Stimulated activated CD8-positive, alpha-beta memory T cell treated with anti-CD3 and anti-CD28 coated beads, Interleukin-12 subunit alpha, Interleukin-12 subunit beta, amount 100 ng/mL, for 1 hour (primary cell): ENCODE measurements at places on chromosomes 3 and 15.
A peak's percentile ranks its signal among the peaks of the same experiment; 100 is the strongest.

DNA sequence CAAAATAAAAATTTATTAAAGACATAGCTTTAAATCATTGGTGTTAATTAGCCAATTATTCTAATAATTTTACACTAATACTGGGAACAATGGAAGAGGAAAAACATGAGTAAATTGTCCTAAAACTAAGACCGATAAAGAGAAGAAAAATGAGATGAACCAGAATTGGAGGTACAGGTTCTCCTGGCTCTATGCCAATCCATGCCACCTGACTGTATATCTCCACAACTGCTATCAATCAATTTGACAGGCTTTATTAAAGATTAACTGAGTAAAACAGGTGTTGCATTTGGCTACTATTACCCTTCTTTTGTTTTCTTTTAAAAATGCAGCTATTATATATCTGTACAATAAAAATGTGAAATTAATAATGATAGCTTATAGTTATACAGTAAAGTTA, 850.0 kb downstream of the CADM2 start:
- DNase-seq, result no peak

DNA sequence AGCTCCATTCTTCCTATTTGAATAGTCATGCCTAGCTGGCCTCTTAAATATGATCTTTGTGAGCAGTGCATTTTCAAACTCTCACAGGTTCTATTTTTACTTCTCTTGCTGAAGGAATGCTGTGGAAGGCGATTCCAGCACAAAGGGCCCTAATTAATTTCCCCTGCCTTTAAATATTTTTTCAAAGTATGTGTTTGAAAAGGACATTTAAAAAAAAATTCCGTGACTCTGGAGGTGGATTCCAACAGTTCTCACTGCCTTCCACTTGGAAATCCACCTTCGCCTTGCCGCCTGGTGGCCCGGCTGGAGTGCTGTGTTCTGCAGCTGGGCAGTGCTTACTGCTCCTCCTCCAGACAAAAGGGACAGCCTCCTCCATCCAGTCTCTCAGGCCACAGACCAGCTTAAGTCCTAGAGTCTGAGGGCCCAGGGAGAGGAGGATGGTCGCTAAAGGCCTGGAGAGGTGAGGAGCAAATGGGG, 61.5 kb upstream of the CORO2B start:
- no peak for DNase-seq

DNA sequence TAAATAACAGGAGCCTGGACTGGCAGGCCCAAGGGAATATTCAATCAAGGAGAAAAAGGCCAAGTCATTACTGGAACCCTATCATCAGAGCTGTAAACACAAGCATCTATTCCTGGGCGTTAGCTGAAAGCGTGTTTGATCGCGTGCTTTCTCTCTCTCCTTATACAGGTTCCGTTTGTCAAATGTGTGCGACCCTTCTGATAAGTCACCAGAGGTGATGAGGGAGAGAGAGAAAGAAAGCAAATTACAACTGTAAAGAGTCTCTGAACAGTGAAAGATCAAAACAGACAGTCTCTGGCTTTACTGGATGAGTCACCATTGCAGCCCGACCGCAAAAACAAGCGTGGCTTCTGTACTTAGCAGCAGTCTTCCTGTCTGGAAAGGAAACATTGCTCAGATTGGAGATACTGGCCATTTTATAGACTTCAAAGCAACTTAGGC, 39.5 kb upstream of the TPRG1 start:
- DNase-seq, result peak; percentile 64

GRCh38 chr3:126288314-126288713, 68.9 kb downstream of the KLF15 start:
- DNase-seq, result no peak

GRCh38 chr15:30073915-30074314, 8.8 kb upstream of the GOLGA8J start:
- DNase-seq, result no peak

GRCh38 chr3:22887664-22888291, 315.3 kb upstream of the UBE2E2 start:
- DNase-seq, result no peak

DNA sequence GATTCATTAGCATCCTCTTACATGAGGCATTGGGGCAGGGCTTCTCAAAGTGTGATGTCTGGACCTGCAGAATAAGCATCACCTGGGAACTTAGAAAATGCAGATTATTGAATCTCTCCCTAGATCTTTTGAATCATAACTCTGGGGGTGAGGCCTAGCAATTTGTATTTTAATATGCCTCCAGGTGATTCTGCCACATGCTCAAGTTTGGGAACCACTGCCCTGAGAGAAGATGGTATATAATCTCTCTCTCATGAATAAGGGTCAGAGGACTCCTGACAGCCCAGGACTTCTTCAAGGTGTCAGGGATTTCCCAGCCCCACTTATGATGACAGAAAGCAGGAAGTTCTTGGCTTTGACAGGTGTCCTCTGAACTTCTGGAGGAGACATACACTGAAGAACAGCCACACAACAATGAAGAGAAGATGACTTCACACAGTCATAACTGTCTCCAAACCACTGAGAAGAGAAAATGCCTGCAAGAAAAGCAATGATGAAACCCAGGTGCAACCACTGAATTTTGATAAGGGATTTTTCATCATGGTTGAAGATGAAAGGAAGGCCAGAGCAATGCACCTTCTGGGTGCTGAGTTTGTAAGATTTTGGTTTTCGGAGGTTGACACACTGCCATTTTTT, 211.9 kb upstream of the MRPL3 start:
- DNase-seq, result no peak

DNA sequence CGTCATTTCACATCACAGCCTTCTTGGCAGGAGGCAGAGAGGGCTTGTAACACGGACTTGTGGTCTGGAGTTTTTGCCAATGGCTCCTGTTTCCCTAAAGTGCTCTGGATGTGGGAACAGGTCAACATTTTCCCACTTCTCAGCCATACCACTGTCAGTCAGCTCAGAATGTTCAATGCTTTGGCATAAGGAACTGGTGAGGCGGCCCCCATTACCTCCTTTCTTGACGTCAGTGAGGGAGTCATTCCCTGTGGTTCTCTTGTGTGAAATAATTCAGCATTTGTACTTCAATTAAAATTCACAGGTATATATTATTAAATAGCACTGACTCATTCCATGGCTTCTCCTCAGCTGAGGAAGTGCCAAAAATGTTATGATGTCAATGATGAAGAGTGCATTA, 167.1 kb downstream of the P3H2 start:
- no peak for DNase-seq

DNA sequence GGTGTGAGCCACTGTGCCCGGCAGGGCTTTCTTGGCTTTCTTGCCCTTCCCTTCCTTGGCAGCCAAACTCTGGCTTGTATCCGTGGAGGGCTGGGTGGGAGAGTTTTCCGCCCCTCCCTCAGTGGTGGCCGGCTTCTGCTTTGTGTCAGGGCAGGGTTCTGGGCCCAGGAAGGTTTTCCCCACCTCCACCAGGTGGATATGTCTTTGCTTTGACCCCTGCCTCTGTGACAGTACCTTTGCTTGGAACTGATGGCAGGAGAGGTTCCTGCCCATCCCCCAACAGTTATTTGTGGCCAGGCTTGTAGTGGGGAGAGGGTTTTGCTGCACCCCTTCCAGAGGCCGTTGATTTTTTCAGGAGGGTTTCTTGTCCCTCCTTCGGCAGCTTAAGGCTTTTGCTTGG, 24.3 kb downstream of the CSPG5 start:
- no peak for DNase-seq
